ENCODE measurements at places on chromosomes 2 and 18.

DNA sequence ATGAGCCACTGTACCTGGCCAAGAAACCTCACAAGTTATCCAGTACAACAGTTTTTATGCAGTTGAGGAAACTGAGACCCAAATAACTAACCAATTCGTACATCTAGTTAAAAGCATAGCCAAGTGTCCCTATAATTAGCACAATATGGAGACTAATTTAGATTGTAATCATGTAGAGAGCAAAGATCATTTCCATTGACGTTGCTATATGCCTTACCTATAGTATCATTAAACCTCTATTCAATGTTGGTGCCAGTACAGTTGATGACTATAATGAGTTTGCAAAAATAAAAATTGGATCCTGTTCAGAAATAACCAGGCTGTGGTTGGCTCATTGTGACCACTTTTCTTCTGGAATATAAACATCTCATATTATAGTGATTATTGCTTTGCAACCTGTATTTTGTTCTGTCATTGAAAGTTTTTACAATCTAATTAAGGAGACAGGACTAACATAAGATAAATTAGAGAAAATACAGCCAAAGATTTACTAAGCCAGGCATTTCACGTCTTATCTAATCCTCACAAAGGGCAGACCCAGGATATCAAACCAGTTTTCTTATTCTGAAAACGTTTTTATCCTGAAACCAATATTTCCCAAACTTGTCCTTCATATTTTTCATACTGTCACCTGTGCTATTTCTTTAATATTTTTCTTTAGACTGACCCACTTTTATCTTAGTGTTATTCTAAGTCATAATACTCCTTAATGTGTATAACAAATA is 130.0 kb upstream of the STON1 start:
- no peak for DNase-seq

DNA sequence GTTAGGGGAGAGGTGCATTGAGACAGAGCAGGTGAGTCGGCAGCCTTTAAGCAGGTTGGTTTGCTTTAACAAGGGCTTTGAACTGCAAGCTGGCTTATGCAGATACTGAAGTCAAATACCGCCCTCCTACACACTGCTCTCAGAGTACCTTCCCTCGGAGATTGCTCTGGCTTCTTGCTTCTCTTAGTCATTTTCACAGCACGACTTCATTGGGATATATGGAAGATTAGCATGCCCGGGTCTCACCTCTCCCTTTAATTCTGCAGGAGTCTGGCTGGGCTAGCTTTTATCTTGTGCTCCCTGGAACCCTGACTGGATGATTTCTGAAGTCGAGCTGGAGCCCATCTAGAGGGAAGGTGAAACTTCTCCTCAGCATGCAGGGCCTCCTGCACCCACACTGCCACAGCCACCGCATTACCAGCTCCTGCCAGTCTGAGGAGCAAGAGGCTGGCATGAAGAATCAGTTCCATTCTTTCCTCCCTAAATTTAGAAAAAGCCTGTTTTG is 395.5 kb upstream of the HNRNPA3 start:
- no peak for DNase-seq

- DNase-seq, result no peak
These were observed 10.9 kb downstream of the SH3RF3 start for GRCh38 chr2:109139865-109140396.

GRCh38 chr2:65508225-65508624 is 75.8 kb upstream of the SPRED2 start:
- DNase-seq, result no peak

- no peak for DNase-seq
These were observed 1311.0 kb upstream of the FAM98A start for GRCh38 chr2:34909992-34910705.

DNA sequence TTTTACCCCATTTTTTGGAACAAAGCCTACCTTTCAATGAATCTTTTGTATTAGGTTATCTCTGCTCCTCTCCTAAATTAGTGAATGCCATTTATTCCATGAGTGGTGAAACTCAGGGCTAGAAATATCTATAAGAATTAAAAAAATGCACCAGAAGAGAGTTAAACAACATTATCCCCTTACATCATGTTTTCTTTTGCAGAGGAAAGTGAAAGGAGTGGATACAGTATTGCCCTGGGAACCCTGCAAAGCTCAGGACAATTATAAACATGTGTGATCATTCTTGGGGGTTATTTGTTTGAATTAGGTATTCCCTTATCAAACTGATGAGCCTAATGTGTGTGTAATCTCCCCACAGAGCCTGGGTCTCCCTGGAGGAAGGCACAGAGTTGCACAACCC is 559.2 kb downstream of the RNF144A start:
- no peak for DNase-seq

DNA sequence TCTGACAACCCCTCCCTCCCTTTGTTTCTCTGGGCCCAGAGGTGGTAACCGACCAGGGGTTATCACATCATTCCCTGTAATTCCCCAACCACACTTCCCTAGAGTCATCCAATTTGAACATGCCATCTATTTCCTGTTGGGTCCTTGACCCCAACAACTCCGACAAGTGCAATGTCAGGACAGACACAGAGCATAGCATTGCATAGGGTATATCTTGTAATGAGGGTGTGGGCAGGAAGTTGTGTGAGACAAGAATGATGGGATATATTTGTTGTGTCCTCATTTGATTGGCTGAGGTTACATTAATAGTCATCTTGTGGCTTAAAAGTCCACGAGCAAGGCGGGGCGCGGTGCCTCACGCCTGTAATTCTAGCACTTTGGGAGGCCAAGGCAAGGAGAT is 33.4 kb upstream of the CNOT11 start:
- peak; percentile 27 for DNase-seq

GRCh38 chr2:43125090-43125998 is 101.1 kb downstream of the ZFP36L2 start:
- no peak for DNase-seq
